Fibroblast of skin of right quadriceps (primary cell): ENCODE measurements at places on chromosomes 6 and 20.

GRCh38 chr6:52955871-52956270 lies 39.2 kb downstream of the GSTA4 start:
- no peak for DNase-seq

- DNase-seq: no peak
These were observed 129.6 kb downstream of the CEBPB start for GRCh38 chr20:50320005-50320900.

DNA sequence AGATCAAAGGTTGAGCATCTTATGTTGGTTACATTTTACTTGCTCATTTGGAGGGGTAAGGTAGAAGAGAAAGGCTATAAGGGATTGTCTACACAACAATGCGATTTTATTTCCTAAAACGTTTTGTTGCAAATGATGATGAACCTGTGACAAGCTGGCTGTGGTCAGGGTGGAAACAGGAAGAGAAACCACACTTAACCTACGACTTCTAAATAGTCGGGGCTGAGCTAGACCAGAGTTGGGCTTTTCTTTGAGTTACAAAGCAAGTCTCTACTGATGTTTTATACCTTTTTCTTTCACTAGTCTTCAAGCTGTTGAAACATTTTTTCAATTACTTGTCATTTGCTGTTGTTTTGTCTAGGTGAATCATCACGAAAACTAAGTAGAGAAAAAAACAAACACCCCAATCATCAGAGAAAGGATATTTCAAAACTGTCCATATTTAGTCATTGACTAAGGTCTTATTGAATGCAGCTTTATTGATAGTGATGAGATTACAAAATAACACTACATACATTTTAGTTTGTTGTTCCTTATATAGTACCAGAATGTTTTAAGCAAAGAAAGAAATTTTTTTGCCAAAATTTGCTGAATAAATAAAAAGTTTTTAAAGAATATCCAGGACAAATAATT lies 18.0 kb downstream of the KLHL31 start:
- no peak for DNase-seq

GRCh38 chr6:117352466-117353081 lies 73.2 kb downstream of the ROS1 start:
- DNase-seq: peak; percentile 20

DNA sequence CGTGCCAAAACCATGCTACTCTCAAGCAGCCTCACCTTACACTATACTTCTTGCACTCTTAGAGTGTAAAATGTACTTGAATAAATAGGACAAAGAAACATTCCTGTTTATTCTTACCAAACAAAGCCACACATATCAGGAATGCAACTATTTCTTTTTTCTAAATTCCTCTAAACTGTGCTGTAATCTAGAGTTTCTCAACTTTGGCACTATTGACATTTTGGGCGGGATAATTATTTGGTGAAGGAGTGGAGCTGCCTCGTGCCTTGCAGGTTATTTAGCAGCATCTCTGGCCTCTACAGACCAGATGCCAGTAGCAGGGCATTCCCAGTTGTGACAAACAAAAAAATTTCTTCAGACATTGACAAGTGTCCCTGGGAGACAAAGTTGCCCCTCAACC lies 86.9 kb downstream of the PHACTR1 start:
- DNase-seq: no peak

DNA sequence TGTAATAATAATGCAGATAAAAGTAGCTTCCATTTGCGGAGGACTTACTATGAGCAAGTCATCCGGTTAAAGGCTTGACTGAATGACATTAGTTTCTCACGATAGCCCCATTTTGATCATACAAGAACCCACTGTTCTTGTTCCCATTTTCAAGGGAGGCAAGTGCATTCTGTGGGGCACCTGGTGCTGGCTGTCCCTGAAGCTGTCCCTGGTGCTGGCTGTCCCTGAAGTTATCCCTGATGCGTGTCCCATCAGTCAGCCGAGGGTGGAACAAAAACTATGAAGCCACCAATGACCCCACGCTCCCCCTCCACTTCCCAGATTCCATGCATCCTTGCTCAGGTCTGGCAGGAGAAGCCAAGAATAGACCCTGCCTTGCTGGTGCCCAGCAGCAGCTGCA lies 95.3 kb downstream of the EDN3 start:
- DNase-seq: no peak

- DNase-seq: no peak
These were observed 90.7 kb downstream of the TRERF1 start for GRCh38 chr6:42361036-42361435.

DNA sequence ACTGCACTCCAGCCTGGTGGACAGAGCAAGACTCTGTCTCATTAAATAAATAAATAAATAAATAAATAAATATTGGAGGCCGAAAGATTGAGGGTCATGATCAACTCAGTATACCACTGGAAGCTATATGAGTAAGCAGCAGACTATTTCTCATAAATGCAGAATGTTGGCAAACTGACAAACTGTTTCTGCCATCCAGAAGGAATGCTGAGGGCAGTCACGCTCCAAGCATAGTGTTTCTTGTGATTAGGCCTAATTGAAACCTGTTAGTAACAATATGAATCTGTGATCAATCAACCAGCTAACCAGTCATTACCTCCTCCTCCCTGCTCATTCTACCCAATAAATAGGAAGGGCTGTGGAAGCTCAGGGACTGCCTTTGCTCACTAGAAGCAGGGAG lies 15.2 kb upstream of the KCNK15 start:
- peak; percentile 97 for DNase-seq
